ENCODE measurements at places on chromosomes 11 and 22.

- DNase-seq, result no peak
These were observed 58.2 kb upstream of the GNAZ start for GRCh38 chr22:23012081-23012622.

DNA sequence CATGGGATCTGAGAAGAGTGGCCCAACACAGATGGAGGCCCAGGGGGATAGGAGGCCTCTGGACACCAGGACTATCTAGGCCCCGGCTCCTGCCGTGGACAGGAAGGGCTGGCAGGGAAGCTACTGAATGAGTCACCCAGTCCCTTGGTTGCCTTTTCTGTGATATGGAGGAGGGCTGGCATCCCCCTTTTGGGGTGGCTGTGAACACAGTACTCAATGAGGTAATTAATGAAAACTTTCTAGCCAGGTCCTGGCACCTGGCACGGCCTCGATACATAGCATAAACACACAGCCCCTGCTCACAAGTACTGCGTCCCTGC is 163.2 kb downstream of the CHST1 start:
- no peak for DNase-seq

- no peak for DNase-seq
These were observed 25.9 kb downstream of the PDE3B start for GRCh38 chr11:14669499-14669898.

GRCh38 chr11:85939099-85940015 is 84.2 kb downstream of the CCDC83 start:
- DNase-seq, result no peak
